ENCODE measurements at places on chromosomes 11 and 22.

DNA sequence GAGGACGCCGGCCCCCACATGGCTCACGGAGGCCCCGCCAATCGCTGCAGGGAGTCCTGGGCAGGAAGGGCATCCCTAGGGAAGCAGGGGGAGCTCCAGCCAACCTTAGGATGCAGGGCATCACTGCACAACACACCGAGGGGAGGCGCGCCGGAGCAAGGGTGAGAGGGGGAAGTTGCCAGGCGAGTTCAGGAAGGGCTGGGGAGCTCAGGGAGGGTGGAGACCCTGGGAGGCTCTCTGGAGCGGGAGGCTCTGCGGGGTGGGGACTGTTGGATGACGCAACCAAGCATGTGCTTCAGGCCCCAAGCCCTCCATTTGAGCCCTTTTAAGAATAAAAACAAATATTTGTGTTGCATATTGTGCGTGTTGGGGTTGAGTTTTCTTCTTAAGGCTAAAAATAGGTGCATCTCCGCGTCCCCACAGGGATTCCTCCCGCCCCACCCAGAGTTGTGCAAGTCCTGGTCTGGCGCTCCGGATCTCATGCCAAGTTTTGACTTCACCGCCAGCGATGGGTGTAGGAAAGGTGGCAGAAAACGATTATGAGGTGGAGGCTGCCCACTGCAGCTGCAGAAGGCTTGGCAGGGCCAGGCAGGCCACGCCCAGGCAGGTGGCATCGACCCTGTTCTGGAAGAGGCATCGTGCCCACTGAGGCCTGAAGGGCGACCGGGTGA is 65.2 kb downstream of the WNT7B start:
- no peak for DNase-seq

- DNase-seq, result no peak
Observed at GRCh38 chr22:27651486-27651885, 150.1 kb downstream of the MN1 start.

GRCh38 chr11:68963779-68964178 is 17.0 kb downstream of the MRGPRD start:
- DNase-seq, result no peak

DNA sequence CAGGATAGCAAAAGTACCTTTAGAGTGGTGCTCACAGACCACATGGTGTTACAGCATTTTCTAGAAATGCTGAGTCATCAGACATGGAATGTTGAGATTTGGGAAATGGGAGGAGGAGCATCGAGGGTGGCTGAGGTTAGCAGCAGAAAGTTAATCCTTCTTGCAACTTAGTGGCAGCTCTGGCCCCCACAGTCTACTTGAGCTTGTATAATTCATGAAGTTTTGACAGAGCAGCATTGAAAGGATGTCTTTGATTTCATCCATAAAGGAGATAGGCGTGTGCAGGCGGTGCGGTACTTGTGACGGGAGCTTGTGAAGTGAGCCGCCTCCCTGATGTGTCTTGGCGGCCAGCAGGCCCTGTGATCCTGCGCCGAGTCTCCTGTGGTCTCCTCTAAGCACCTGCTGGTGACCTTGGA is 330.5 kb downstream of the TBC1D22A start:
- DNase-seq, result no peak

GRCh38 chr11:1534171-1534570 is 37.9 kb downstream of the DUSP8 start:
- no peak for DNase-seq

- DNase-seq, result no peak
Observed at GRCh38 chr11:109926941-109927340, 166.3 kb upstream of the ZC3H12C start.

GRCh38 chr22:43889860-43890253 is 2.0 kb downstream of the PNPLA5 start:
- DNase-seq, result no peak

DNA sequence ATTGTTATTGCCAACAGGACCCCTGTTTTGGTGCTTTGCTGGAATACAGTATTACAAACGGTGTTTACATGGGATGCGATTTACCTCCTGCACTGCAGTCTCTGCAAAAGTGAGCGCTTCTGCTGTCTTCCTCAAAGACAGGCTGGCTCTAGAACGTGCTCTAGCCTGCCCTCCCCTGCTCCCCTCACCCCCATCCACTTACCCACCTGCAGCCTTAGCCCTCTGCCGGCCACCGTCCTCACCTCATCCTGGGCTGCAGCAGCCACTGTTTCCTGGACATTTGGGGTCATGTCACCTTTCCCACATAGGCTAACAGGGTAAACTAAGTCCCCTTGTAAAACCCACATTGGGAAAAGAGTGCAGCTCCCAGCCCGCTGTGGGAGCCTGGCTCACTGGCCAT is 9.6 kb upstream of the PANX2 start:
- DNase-seq, result no peak

- no peak for DNase-seq
Observed at GRCh38 chr11:44939673-44940395, 10.8 kb downstream of the TP53I11 start.

DNA sequence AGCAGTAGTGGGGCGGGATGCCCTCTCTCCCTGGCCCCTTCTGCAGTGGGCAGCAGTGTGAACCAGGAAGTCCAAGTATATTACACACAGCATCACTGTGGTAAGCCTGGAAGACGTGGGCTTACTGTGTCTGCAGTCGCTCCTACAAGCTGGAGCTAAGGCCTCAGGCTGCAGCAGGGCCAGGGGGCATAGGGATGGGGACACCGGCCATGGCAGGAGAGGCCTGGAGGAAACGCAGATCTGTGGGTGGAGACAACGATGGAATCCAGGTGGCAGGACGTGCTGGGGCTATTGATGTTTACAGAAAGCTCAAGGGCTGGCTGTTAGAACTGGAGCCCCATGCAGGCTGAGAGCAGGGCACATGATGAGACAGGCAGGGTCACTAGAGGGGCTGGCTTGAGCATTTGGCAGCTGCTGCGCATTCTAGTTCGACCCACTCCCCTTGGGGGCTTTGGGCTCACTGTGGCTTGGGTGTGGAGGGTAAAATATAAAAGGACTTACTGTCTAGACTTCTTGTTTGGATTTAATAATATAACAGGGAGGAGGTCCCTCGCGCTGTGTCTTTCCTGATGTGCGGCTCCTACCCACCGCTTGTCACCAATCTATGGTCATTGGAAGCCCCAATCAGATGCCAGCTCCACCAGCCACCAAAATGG is 539.5 kb downstream of the TBC1D22A start:
- no peak for DNase-seq

GRCh38 chr22:23014250-23014649 is 56.1 kb upstream of the GNAZ start:
- DNase-seq, result no peak

DNA sequence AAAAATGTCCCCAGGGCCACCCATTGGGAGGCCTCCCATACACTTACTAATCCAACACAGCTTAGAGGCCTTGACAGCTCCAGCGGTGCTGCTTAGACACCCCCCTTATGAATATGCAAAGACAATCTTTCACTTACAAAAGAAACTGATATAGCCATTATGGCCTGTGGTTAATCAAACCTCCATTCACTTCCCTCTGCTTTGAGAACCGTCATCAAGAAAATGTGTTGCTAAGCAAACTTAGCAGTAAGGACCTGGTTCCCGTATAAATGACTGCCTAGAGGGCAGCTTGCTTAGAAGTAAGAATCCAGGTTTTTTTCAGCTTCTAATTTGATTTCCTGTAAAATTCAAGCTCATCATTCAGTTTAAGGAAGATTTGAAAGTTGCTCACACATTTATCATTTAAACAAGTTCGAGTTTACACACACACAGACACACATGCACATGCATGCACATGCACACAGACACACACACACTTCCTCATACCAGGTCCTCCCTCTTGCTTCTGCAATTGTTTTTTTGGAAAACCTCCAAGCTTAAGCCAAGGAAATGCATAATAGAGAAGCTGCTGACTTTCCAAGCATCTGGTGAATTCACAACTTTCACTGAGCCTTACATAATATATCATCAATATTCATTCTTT is 137.7 kb upstream of the BLID start:
- DNase-seq, result no peak

DNA sequence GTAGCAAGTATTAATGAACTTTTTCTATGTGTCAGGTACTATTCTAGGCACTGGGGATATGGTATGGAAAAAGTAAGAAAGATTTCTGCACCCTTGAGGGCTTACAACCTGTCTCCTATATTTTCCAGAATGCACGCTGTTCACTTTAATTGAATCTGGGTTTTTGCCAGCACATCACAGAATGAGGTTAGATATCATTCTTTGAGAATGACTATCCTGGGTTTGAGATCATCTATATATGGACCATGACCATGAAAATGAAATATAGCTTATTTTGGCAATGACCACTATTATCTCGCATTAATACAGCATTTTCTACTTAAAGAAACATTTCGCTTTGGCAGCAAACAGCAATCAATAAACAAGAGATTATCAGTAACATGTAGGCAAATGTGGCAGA is 46.9 kb downstream of the C11orf71 start:
- DNase-seq, result no peak

GRCh38 chr22:44179989-44180705 is 578 bp upstream of the PARVG start:
- DNase-seq, result no peak

DNA sequence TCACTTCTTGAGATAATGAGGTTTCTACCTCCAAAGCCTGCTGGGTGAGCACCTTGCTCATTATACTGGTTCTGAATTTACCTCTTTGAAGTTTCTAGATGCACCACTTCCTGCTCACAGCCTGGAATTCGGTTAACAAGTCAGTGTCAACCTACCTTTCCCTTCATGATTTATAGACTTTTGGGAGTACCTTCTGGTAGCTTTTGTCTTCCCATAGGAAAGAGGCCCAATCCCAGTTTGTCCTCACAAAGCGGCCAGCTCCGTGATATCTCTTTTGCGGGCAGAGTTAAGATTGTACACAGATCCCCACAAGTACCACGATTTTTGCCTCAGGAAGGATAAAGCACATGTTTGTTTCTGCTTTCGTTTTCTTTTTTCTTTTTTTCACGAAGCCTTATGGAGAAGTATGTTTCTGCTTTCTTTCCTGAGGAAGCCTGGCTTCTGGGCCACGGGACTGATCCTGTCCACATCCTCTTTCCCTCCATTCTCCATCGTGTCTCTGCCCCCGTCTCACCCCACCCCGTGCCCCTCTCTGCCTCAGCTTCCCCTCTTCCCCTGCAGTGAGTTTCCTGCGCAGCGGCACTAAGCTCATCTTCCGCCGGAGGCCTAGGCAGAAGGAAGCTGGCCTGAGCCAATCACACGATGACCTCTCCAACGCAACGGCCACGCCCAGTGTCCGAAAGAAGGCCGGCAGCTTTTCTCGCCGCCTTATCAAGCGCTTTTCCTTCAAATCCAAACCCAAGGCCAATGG is 5.7 kb upstream of the HINFP start:
- peak; percentile 33 for DNase-seq

- DNase-seq, result no peak
Observed at GRCh38 chr22:25908755-25909154, 166.8 kb downstream of the MYO18B start.

DNA sequence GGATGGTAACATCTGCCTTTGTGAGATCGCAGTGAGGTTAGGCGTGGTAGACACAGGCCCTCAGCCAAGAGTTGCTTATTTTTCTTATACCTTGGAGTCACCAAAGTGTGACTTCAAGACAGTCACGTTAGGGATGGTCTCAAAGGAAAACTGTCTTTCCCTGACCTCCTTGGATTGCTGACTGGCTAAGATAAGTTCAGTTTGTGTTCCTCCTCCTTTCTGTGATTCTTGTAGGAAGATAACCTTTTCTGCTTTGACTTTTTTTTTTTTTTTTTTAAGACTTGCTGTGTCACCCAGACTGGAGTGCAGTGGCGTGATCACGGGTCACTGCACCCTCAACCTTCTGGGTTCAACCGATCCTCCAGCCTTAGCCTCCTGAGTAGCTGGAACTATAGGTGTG is 23.1 kb downstream of the TAB1 start:
- DNase-seq, result no peak

GRCh38 chr22:35972559-35972958 is 56.1 kb downstream of the RBFOX2 start:
- DNase-seq, result no peak

- no peak for DNase-seq
Observed at GRCh38 chr11:45884596-45885185, 760 bp upstream of the MAPK8IP1 start.

- DNase-seq, result no peak
Observed at GRCh38 chr22:50503475-50504145, 3.9 kb downstream of the LMF2 start.

DNA sequence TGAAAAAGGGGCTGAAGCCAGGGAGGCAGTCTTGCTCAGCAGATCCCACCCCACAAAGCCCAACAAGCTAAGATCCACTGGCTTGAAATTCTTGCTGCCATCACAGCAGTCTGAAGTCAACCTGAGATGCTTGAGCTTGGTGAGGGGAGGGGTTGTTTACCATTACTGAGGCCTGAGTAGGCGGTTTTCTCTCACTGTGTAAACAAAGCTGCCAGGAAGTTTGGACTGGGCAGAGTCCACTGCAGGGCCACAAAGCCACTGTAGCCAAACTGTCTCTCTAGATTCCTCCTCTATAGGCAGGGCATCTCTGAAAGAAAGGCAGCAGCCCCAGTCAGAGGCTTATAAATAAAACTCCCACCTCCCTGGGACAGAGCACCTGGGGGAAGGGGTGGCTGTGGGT is 746.1 kb upstream of the LRRC4C start:
- no peak for DNase-seq

- no peak for DNase-seq
Observed at GRCh38 chr22:42158456-42159132, 28.0 kb upstream of the CYP2D6 start.

- DNase-seq, result no peak
Observed at GRCh38 chr22:19707347-19708290, 6.7 kb upstream of the SEPTIN5 start.

DNA sequence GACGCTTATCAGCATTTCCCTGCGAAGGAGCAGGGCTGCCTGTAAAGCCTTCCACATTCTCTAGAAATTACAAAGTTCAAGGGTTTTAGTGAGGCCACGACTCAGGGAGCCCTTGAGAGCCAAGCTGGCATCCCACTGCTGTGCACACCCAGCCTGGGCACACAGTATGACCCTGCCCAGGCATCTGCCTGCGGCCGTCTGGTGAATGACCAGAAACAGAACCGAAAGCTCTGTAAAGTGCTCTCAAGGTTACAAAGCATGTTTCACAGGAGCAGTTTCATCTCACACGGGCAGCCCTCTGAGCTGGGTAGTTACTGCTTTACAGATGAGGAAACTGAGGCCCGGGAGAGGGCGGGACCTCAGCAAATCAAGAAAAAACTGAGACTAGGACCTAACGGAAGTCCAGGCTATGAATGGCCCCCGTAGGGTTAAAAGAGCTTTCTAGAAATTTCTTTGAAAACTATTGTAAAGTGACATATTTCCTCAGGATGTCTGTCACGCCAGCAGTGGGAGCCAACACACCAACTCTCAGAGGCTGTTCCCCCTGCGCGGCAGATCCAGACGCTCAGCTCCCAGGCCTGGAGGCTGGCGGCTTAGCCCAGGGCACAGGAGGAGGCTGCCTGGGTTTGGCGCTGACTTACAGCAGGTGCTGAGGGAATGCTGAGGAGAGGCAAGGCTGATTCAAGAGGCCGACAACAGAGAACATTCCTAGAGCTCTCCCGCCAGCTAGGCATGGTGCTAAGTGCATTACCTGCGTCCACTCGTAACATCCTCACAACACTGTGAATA is 7.7 kb upstream of the TCF20 start:
- DNase-seq, result no peak

- no peak for DNase-seq
Observed at GRCh38 chr11:94241896-94242295, 62.5 kb upstream of the IZUMO1R start.

- no peak for DNase-seq
Observed at GRCh38 chr11:43555186-43555585, 125.4 kb upstream of the HSD17B12 start.

Data from CD4-positive, alpha-beta T cell treated with Interleukin-1 beta for 1 hour (primary cell).